HT1080 (cell line): ENCODE measurements at places on chromosomes 11 and 22.

DNA sequence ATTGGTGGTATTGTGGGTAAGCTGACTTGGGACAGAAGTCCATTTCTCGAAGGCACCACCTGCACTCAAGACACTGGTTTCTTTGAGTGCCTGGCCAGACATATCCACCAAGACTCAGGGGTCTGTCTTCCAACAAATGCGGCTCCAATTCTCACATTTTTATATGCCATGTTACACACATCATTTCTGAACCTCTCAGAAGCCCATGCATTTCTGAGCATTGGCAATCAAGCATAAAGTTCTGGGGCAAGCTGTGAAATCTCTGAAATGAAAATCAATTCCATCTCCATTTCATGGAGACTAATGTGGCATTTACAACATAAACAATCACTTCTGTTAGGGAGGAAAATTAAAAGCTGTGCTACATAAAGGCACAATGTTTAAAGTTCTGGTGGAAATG, 243.7 kb downstream of the KIRREL3 start:
- no peak for DNase-seq

GRCh38 chr11:2314136-2314524, 12.3 kb downstream of the TSPAN32 start:
- no peak for DNase-seq

DNA sequence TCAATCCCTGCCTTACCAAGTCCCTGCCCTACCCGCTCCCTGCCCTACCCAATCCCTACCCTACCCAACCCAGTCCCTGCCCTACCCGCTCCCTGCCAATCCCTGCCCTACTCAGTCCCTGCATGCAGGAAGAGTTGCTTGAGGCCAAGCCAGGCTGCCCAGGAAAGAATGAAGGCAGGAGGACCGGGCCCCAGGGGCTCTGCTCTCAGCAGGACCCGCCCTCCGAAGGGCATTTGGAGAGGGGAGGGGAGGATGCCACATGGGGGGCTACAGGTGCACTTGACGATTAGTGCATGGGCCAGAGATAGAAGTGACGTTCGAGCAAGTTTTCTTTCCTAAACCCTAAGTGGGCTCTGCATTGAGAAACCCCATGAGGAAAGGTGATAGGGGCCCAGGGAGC, 581.2 kb downstream of the TBC1D22A start:
- no peak for DNase-seq

DNA sequence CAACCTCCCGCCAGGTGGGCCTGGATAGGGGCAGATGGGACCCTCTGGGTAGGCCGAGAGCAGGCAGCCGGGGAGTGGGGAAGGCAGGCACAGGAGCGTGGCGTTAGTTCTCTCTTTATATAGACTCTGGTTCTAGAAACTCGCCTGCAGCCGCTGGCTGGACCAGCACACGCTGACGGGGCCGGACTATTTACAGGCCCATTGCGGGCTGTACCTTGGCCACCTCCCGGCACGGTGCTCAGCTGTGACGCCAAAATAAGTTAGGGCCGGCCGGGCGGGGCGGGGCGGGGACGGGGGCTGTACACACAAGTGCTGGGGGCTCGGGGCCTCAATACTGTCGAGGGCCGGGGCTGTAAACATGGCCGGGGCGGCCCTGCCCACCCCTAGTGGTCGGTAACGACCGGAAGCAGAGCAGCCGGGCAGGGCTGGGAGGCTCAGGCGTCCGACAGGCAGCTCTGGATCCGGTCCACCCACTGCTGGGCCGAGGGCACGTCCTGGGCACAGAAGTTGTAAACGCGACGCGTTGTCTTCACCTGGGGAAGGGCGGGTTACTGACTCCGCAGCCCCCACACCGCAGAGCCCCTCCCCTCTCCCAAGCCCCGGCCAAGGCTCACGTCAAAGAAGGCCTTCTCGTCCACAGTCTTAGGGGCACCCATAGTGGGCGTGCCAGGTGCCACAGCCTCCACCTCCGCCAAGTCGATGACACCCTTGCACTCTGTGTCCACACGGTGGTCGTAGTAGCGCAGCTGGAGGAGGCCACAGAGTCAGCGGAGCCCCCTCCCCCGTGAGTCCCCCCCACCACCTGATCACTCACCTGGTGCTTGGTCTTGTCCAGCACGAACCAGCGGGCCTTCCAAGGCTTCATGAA, 27.9 kb downstream of the SBF1 start:
- DNase-seq, result no peak

DNA sequence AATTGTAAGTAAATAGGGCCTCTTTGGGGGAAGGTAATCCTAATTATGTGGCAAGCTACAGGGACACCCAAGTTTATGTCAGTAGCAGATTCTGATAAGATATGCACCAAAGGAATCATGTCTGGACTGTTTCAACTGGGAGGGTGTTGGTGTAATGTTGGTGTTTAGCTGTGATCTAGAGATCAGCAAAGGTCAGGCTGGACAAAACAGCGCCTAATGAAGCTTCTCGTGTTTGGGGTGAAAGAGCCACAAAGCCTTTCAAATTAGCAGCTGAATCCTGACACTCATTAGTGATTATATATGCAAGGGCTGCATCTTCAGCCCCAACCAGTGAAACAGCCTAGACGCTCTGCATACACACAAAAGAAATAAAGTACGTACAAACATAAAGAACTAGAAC, 106.3 kb downstream of the MPPED2 start:
- no peak for DNase-seq

DNA sequence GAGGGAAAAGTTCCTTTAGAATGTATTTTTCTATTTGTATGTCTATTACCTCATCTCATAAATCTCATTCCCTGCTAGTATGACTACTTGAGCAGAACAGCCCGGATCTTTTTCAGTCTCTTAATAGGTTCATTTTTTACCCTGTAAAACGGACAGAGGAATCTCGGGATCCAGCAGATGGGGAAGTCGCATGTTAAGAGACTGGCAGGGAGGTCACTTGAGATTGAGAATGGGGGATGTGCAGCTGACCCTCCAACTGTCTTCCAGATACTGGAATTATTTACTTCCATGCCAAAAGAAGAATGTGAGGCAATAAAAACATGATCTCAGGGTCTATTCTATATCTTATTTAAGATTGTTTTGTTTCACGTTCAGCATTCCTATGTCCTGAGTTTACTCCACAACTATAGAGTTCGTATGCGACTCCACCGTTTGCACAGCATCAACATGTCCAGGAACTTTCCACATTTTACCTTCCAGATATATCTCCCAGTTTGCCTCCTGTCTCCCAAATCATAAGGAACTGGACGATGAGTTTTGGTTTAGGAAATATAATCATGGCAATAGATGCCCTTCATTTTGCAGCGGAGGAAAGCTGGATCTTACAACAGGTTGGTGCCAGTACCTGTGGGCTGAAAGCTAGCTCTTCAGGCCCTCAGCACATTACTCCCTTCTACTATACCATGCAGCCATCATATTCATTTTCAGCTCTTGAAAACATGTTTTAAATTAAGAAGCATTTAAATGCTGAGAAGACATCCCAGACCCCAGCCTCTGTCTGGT, 181.5 kb downstream of the MAML2 start:
- no peak for DNase-seq

DNA sequence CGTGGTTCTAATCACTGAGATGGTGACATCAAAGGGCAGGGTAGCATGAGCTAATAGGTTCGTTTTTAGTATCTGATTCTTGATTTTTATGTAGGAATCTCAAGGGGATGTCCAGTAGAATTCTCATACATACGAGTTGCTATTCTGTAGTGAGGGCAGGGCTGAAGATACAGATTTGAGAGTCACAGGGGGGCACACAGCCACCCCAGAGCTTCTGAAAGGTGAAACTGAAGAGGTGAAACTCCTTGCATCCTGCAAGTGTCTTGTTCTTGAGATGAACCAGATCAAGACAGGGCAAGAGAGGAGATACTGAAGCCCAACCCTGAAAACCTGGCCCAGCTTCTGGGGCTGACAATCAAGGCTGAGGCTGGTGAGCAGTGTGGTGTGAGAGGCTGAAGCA, 35.6 kb upstream of the TMEM123 start:
- no peak for DNase-seq

DNA sequence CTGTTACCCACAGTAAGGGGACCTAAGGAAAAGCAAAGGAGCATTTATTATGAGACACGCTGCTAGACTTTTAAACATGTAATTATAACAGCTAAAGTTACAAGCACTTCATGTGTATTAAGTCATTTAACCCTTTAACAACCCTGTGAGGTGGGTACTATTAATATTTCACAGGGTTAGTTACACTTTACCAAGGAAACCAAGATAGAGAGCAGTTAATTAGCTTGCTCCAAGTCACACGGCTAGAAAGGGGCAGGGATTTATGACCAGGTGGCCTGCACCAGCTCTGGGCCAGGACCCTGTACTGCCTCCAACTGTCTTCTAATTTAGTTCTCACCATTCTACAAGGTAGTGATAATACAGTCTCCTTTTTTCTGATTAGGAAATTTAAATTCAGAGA, 74.9 kb downstream of the RPL27A start:
- no peak for DNase-seq

- peak; percentile 76 for DNase-seq
These were observed 2.9 kb downstream of the C1QTNF5 start for GRCh38 chr11:119337581-119338317.

DNA sequence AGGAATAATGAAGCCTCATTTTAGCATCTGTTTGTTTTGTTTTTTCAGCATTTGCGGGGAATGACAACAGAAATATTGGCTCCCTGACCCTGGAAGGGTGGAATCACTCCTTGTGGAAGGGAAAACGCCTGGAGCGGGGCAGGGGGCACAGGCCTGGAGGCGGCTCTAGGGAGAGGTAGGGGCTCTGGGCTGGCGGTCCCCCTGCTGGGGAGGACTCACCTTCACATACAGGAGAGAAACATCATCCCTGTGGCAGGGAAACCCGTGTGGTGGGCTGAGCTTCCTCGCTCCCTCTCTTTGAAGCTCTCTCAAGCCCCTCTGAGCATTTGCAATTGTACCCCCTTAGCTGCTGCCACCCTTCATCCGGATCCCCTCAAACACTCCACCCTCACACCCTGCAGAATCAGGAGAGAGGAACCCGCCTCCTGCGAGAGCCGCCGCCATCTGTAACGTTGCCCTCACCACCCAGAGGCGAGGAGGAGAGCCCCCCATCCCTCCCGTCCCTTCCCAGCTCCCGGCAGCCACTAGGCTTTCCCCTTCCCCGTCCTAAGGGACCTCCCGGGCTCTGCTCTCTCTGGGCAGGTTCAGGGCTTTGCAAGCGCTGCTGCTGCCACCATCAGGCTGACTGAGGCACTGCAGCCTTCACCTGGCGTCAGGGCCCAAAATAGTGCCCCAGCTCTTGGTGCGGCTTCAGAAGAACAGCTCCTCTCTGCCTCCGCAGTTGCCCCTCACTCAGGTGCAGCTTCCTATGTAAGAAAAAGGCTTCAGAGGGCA, 10.4 kb downstream of the KIRREL3 start:
- DNase-seq, result peak; percentile 86

DNA sequence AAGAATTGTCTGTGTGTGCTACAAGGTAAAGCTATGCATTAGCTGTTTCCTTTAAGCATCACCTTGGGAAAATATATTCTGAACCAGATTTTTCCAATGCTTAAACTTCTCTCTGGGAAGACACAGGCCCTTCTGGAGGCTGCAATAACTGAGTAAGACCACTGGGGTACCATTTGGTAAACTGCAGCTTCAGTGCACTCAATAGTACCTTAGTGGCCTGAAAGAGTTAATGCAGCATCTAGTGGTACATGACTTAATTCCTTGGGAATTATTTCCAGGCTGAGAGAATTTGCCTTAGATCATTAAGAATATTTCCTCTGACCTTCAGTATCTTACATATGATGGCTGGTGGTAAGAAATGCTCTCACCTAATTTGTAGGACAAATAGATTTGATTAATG, 727.4 kb downstream of the DLG2 start:
- peak; percentile 43 for DNase-seq

GRCh38 chr11:96132437-96132836, 208.5 kb upstream of the MTMR2 start:
- DNase-seq, result peak; percentile 25

DNA sequence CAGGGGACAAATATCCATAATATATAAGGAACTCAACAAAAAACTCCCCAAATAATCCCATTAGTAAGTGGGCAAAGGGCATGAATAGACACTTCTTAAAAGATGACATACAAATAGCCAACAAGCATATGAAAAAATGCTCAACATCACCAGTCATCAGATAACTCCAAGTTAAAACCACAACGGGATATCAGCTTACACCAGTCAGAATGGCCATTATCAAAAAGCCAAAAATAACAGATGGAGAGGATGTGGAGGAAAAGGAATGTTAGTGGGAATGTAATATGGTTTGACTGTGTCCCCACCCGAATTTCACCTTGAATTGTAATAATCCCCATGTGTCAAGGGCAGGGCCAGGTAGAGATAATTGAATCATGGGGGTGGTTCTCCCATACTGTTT, 350.1 kb downstream of the GUCY1A2 start:
- DNase-seq, result peak; percentile 90

DNA sequence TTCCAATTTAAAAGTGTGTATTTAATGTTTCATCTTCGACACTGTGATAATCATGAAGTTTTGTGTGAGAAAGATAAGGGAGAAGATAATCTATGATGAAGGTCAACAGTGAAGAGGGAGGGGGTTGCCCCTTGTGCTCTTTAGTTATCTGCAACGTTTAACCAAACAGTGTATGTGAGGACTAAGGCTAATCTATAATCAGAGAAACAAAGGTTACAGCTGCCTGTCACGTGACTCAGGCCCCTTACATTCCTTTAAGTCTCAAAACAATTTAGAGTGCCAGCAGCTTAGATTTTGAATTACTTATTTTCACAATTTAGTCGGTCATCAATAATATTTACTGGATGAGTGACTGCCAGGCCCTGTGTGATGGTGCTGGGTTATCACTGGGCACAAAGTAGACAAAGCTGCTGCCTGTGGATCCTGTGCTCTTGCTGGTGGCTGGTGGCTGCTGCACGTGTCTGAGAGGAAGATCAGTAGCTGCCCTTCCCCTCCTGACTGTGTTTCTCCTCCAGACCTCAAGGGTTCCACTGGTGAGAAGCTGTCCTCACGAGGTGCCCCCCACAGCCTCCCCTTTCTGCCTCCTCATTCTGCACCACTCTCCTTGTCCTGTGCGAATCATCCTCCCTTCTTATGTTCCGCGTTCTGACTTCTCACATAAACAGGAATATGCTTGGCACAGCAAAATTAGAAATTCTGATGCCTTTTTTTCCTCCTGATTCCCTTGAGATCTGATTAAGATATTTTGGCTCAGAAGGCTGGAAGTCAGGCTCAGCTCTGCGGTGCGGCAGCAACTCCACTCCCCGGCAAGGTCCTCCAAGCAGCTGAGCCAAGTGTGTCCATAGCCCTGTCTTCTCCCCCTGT, 331.1 kb upstream of the B3GAT1 start:
- DNase-seq, result no peak

GRCh38 chr22:29334696-29335344, 19.3 kb upstream of the RASL10A start:
- peak; percentile 41 for DNase-seq

DNA sequence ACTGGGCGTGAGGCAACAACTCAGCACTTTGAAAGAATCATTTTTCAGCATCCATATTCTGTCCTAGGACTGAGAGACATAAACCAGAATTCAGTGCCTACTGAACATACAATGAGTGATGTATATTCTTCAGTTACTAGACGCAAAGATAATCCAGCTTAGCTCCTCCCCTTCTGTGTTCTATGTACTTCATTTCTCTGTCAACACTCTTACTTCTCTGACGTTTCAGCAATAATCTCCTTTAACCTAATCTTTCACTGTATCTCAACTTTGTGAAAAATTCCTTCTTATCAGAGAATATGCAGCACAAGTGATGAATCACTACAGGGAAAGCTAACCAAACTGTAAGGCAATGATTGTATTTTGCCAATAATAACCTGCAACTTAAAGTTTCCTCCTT, 2.5 kb upstream of the OR51B5 start:
- DNase-seq, result no peak

GRCh38 chr22:29748248-29748893, 18.4 kb downstream of the ZMAT5 start:
- DNase-seq, result no peak

- DNase-seq, result no peak
These were observed 461.5 kb downstream of the MN1 start for GRCh38 chr22:27340047-27340446.

GRCh38 chr22:38069372-38070249, 12.4 kb downstream of the PICK1 start:
- no peak for DNase-seq
